NCI-H187 treated with DMSO at 0.1 percent for 48 hours (cell line): ENCODE measurements at places on chromosomes 7 and 10.

GRCh38 chr10:132836832-132837540 is 51.0 kb upstream of the NKX6-2 start:
- DNase-seq = no peak

DNA sequence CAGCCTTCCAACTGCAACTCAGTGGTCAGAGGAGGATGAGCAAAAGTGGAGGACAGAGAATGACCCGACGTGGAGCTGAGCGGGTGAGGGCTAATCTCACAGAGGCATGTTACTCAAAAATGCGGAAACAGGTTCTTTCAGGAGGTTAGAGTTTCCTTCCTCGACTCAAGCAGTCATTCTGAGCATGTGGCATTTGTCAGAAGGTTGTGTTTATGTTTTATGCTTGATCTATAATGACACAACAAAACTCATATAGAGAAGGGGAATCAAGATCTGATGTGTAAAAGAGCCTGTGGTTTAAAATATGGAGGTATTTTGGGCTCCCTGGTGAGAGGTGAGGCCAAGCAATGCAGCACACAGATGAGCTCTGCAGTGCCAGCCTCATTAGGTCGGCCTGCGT is 311.4 kb downstream of the ADARB2 start:
- DNase-seq = no peak

DNA sequence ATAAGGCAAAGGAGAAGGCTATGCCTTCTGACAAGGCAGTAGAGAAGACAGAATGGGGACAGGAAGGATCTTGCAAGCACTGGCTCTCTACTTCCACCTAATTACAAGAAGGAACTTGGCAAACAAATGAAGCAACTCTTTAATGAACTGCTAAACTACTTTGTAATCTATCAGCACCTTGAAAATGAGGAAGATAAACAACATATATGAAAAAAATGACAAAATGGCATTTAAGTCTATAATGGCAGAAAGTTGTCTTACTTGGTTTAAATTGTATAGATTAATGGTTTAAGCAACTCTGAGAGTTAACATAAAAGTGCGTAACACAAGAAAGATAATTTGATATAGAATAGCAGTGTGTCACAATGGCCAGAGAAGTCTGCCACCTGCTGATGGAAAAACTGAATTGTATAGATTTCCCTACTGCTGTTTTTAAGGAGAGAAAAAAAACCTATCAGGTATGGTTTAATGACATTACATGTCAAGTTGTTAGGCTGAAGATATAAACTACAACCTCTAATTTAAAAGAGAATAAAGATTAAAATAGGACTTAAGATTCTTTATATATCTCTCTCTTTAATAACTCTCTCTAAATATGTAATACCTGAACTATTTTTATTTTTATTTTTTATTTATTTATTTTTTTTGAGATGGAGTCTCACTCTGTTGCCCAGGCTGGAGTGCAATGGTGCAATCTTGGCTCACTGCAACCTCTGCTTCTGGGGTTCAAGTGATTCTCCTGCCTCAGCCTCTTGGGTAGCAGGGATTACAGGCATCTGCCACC is 11.8 kb downstream of the NT5C3A start:
- no peak for DNase-seq

GRCh38 chr7:12601302-12601869 is 30.9 kb downstream of the SCIN start:
- DNase-seq = no peak

- DNase-seq = no peak
Measured at GRCh38 chr10:119784340-119785067, 58.7 kb downstream of the INPP5F start.

GRCh38 chr10:78247266-78247665 is 213.6 kb downstream of the RPS24 start:
- DNase-seq = no peak

GRCh38 chr7:79593866-79594301 is 140.4 kb upstream of the MAGI2 start:
- no peak for DNase-seq

- no peak for DNase-seq
Measured at GRCh38 chr10:105514106-105514505, 873.0 kb downstream of the SORCS3 start.

DNA sequence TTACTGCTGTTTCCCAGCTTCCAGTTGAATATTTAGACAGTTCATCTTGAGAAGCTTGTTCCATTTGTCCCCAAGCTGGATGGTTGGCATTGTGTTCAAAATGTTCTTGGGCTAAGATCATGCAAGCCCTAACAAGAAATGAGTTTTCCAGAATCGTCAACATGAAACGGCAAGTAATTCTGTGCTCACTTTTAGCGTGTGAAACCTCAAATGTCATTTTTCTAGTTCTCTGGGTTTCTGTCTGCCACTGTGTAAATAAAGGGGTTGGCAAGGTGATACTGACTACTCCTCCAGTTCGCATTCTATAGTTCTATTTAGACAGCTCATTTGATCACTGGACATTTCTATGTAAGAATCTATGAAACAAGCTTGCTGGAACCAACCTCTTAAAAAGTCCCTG is 194.0 kb downstream of the AHR start:
- DNase-seq = no peak

- DNase-seq = no peak
Measured at GRCh38 chr10:28060031-28060607, 61.2 kb upstream of the ODAD2 start.

DNA sequence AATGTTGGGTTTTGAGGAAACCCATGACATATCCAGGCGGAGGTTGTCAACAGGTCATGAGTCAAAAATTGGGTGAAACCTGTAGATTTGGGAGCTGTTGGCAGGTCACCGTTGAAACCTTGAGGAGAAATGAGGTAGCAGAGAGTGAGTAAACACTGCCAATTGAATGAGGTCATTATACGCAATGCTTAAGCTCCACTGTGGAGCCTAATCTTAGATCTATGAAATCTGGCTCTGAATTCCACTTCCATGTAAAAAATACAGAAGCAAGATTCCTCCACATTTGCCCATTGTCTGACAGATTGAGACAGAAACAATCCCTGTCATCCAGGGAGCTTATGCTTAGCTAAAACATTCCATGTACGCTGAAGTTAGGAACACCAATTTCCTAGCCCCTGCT is 76.0 kb upstream of the IL6 start:
- DNase-seq = no peak

- DNase-seq = no peak
Measured at GRCh38 chr7:1864161-1864940, 194.3 kb downstream of the ELFN1 start.

GRCh38 chr7:46610746-46611145 is 689.7 kb upstream of the IGFBP3 start:
- DNase-seq = no peak

DNA sequence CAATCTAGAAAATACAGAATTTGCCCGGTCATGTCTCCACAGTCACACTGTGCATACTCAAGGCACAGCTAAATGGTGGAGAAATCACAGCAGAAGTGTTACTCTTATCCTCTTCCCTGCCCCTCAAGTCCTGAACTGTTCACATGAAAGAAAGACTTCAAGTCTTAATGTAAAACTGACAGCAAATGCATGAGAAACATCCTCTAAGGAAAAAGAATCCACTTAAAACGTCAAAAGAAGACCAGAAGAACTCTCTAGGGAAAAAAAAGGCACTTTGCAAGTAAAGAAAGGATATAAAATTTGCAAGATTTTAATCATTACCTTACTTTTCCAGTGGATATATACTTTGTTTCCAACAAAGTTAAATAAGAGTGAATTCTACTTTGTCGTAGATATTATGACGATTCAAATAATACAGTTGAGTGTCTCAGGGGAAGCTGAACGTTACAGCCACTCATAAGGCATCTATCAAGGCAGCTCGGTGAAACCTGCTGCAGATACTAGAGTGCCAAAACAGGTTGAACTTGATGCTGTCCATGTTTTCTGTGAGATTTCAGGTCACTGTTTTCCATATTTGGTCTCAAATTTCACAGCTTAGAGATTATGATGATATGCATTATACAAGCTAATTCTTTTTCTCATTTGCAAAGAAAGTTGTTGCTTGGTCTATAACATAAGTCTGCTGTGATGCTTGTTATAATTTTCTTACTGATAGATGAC is 155.0 kb downstream of the CTTNBP2 start:
- no peak for DNase-seq

DNA sequence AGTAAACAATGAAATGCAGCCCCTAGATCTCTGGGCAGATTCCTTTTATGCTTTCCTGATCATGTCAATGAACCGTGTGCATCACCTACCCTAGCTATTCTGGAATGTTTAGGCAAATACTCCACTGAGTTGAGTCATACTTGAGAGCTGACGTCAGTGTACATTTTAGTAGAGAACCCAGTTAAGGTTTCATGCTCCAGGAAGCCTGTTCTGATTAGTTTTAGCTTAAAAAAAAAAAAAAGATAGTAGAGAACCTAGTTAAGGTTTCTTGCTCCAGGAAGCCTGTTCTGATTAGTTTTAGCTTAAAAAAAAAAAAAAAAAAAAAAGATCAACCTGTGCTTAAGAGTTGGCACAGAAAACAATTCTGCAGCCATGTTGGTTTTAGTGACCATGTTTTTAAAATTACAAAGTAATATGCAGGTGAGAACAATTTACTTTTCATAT is 3.7 kb upstream of the MCU start:
- DNase-seq = no peak

DNA sequence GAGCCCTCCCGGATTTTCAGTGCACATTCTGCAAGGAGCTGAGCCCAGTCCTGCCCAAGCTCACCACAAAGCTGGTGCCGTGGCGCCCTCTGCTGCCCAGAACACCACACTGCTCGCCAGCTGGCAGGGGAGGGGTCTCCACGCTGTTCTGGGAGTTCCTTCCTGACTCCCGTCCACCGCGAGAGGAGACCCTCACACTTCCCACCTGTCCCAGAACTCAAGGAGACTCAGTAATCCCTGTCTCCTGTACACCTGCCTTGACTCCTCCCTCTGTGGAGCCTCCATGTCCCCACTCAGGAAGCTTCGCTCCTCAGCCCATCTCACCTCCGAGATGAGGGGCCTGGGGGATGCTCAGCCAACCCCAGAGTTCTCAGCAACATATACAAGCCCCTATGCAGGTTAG is 11.3 kb downstream of the C10orf105 start:
- no peak for DNase-seq

GRCh38 chr10:89330537-89331212 is 2.9 kb downstream of the IFIT3 start:
- no peak for DNase-seq

GRCh38 chr7:40303996-40304395 is 169.2 kb downstream of the SUGCT start:
- DNase-seq = no peak

- DNase-seq = no peak
Measured at GRCh38 chr7:103343332-103343731, 1.2 kb downstream of the DNAJC2 start.

- no peak for DNase-seq
Measured at GRCh38 chr10:130545697-130546096, 409.5 kb downstream of the GLRX3 start.

GRCh38 chr7:25087855-25088254 is 37.2 kb downstream of the CYCS start:
- no peak for DNase-seq

- DNase-seq = no peak
Measured at GRCh38 chr10:95245425-95246055, 45.3 kb downstream of the PDLIM1 start.

- DNase-seq = no peak
Measured at GRCh38 chr7:30858576-30858975, 53.1 kb upstream of the AQP1 start.

DNA sequence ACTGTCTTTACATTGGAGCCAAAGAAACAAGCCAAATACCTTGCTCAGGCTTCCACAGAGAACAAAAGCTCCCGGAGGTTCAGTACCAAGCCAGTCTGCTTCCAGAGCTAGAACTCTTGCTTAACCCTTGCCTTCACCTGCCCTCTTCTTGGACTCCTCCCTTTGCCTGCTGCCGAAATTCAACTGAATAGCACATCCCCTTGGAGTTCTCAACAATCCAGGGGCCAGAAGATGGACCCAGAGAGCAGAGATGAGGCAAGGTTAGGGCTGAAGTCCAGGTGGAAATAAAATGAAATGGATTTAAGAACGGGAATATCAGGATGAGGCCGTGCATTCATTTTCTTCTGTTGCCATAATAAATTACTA is 876 bp upstream of the PIK3AP1 start:
- no peak for DNase-seq

GRCh38 chr7:137094-137891 is 55.1 kb upstream of the FAM20C start:
- DNase-seq = no peak

- no peak for DNase-seq
Measured at GRCh38 chr10:60040014-60040662, 133.8 kb upstream of the CCDC6 start.

DNA sequence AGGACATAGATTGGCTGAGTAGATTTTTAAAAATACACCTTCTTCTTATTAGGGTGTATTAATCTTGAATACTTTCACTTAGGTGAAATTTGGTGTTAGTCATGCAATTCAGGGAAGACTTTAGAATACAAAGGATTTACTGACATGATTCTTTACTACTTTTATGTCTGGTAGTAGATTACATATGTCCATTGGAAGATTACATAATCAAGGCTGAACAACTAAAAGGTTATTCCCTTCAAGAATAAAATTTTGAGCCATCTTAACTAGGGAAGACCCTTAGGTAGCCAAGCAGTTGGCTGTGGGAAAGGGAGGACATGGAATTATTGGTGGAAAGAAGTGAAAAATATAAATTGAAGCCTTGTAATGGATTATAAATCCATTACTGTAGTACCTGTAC is 165.0 kb downstream of the ITGB1 start:
- no peak for DNase-seq

DNA sequence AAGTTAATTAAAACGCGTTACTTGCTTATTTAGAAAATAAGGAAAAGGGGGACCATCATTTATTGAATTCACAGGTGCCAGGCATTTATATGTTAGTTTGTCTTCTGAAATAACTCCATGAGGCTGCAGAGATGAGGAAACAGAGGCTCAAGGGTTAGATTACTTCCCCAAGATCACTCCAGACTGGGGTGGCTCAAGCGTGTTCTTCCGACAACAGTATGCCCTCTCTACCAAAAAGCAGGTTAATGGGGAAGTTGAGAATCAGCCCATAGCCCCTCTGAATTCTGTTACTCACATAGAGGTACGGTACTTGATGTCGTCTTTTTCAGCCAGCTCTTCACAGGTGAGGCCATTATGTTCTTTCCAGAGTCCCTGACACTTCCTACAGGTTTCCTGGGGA is 129.3 kb downstream of the RNF216 start:
- no peak for DNase-seq

DNA sequence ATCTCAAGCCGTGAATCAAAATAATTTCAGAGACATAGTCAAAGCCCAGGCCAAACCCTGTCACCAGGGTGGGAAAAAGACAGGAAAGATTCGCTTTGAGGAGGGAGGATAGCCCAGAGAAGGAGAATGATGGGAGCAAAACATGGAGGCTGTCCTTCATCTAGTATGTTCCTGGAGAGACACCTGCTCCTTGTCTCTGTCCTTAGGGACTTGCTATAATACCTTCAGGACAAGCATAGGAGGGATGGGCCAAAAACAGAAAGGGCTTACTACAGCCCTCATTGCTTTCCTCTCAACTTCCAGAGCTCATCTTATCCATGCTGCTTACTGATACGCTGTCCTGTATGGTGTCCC is 593.7 kb downstream of the LRMDA start:
- no peak for DNase-seq

GRCh38 chr10:70940834-70941568 is 52.6 kb upstream of the PCBD1 start:
- no peak for DNase-seq
